ENCODE measurements at places on chromosomes 11 and 22.

GRCh38 chr11:235997-236773 is at the start of gene SIRT3:
SIRT3 (minus strand) TSS chr11:236342; CDS start chr11:236328, 14 bp downstream.
- peak; percentile 94 for DNase-seq

DNA sequence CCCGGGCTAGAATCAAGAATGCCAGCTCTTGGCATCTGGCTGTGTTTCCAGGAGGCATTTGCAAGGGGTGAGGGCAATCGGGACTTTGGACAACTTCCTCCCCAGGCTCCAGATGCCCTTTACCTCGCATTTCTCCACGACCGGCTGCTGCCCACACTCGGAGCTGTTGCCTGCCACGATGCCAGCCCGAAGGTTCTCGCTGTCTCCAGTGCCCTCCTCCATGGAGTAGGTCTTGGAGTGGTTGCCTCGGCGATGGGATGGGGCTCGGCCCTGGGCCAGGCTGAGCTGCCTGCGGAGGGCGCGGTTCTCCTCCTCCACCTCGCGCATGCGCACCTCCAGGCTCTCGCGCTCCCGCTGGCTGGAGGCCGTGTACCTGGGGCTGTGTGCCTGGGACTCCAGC is 270.0 kb downstream of the LARGE1 start:
- DNase-seq = no peak

GRCh38 chr22:28822930-28823551 is 22.7 kb upstream of the XBP1 start:
- DNase-seq = no peak

GRCh38 chr11:102111787-102112508 is 1.7 kb downstream of the YAP1 start:
- DNase-seq = no peak

DNA sequence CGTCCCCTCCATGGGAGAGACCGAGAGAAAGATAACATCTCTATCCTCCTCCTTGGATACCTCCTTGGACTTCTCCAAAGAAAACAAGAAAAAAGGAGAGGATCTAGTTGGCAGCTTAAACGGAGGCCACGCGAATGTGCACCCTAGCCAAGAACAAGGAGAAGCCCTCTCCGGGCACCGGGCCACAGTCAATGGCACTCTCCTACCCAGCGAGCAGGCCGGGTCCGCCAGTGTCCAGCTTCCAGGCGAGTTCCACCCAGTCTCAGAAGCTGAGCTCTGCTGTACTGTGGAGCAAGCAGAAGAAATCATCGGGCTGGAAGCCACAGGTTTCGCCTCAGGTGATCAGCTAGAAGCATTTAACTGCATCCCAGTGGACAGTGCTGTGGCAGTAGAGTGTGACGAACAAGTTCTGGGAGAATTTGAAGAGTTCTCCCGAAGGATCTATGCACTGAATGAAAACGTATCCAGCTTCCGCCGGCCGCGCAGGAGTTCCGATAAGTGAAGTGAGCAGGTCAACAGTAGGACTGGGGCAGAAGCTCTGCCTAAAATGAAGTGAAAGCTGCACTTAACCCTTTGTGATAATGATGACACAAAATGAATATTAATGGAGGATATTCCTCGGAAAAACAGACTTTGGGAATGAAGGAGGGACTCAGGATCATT is 65.3 kb downstream of the WNT11 start:
- peak; percentile 44 for DNase-seq

- no peak for DNase-seq
These were observed 64.0 kb downstream of the MN1 start for GRCh38 chr22:27737521-27737920.

DNA sequence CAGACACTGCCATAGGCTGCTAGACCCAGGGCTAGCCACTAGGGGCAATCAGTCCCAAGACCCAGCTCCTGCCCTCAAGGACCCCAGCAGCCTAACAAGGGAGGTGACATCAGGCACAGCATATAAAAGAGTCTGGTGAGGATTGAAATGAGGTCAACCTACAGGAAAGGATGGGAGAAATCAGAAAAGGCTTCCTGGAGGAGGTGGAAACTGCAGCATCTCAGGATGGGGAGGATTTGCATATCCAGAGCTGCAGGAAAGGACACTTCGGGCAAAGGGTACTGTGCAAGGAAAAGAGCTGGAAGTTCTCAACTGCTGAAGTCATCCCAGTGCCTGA is 2.9 kb upstream of the ARFGAP2 start:
- peak; percentile 88 for DNase-seq

DNA sequence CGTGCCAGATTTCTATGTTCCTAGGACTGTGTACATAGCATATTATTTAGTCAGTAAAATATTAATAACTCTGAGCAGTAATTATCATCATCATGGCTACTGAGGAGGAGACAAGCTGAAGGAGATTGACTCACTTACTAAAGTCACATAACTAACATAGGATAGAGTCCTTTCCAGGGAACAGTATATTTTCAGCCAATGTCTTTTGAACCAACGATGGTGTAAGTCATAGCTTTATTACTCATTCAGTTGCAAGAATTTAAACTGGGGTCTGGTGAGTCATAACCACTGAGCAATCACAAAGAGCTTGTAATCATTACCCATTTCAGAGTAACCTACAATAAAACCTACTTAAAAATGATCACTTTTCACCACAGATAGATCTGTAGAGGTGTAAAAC is 1564.8 kb upstream of the TENM4 start:
- DNase-seq = no peak

GRCh38 chr11:10522921-10523320 is 18.1 kb downstream of the RNF141 start:
- no peak for DNase-seq

GRCh38 chr11:106276126-106276525 is 198.7 kb downstream of the AASDHPPT start:
- DNase-seq = no peak

DNA sequence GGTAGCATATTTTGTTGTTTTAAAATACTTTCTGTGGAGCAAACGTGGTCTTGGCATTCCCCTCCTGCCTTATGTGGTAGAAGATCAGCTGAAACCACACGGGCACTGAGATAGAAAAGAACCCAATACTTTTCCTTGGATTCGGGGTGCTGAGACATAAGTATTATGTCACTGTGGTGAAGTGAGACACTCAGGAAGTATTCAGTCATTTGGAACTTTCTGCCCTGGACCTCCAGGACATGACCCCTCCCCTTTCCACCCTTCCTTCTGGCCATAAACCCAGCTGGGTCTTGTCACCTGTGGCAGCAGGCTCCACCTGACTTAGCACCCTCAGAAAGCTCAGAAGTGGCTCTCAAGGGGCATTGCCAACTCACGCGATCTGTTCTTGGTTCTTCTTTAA is 123.4 kb downstream of the SWAP70 start:
- DNase-seq = no peak

GRCh38 chr22:44288913-44289312 is 23.8 kb downstream of the SHISAL1 start:
- no peak for DNase-seq

- no peak for DNase-seq
These were observed 33.4 kb downstream of the ADM start for GRCh38 chr11:10338287-10338686.

All from islet precursor cell (in vitro differentiated cells).